ENCODE measurements at places on chromosomes 4 and X. TPM values are rescaled to one million over a fixed set of nuclear protein-coding genes. Genes with fewer than 3 reads are reported as not detected.

GRCh38 chr4:25182937-25183336, 22.7 kb upstream of the SEPSECS start:
- no peak overlapping the region for H3K4me3 ChIP-seq
- H3K27me3 ChIP-seq: no peaks in the 10 kb centered on the region

DNA sequence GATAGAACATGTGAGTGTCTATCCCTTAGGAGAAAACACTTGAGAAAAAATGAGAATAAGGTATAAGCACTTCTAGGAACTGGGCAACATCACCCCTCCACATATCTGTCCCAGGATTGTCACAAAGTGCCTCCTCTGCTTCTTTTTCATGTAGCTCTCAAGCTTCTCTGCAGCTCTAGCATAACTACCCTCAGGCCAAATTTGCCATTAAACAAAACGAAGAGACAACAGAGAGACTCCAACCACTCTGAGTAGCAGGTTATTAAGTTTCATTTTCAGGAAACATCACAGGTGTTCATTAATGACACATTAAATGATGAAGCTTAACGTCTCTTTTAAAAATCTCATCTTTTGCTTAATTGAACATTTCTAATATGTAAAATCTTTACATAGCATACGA, 580.0 kb downstream of the GALNTL6 start:
- H3K27ac ChIP-seq: no peak overlapping the region
- no peaks in the 10 kb centered on the region for H3K4me1 ChIP-seq
- no peaks in the 10 kb centered on the region for H3K27me3 ChIP-seq
- no peak overlapping the region for H3K4me3 ChIP-seq

Gene PGAM4
- total RNA-seq: 1.9 TPM

Gene HNRNPH2
- 32.5 TPM for total RNA-seq
